Epithelial cell of proximal tubule (primary cell): ENCODE measurements at places on chromosomes 4 and X.
A peak's percentile ranks its signal among the peaks of the same experiment; 100 is the strongest.

- DNase-seq: no peak
Observed at GRCh38 chr4:134117392-134118183, 84.0 kb downstream of the PABPC4L start.

DNA sequence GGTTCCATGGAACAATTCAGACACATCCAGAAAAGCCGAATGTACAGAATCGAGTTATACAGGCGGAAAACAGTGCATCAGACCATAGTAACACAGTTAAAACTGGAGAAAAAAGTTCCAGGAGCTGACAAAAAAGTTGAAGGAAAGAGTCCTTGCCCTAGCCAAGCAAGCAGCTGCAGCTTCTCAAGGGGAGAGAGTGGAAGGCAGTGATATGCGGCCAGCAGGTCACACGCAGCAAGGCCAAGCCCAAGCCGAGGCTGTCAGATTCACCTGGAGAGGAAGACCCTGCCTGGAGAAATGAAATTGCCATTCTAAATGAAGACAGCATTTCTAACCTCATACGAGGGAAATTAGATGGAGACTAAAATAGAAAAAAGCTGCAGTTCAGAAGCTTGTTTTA, 55.8 kb downstream of the RGS12 start:
- no peak for DNase-seq

DNA sequence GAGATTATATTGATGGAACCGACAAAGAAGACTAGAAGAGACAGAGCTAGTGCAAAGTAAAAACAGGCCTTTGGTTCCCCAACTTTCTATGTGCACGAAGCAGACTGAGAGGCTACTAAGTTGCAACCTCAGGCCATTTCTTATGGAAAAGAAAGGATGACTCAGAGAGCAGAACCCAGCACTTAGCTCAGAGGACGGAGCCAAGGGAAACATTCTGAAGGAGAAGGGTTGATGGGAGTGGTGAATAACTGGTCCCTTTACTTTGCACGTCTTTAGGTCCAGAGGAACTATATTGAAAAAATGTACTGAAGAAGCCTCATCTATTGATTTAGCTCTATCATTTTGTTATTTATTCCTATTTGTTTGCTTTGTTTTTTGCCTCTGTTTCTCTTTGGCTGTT, 182.1 kb downstream of the CPE start:
- no peak for DNase-seq

DNA sequence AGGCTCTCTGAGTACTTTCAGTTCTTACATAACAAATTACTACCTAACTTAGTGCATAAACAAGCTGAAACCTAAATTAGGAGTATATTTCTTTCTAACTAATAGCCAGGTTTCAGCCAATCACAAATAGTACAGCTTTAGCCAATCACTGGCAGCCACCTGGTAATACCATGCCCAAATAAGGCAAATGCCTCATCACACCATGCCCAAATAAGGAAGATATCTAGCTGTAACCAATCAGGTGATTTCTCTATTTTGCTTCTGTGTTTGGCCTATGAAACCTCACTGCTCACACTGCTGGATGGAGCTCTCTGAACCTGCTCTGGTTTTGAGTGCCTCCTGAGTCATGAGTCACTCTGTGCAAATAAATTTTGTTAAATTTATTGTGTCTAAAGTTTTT, 113.5 kb downstream of the DDIT4L start:
- DNase-seq: peak; percentile 39

DNA sequence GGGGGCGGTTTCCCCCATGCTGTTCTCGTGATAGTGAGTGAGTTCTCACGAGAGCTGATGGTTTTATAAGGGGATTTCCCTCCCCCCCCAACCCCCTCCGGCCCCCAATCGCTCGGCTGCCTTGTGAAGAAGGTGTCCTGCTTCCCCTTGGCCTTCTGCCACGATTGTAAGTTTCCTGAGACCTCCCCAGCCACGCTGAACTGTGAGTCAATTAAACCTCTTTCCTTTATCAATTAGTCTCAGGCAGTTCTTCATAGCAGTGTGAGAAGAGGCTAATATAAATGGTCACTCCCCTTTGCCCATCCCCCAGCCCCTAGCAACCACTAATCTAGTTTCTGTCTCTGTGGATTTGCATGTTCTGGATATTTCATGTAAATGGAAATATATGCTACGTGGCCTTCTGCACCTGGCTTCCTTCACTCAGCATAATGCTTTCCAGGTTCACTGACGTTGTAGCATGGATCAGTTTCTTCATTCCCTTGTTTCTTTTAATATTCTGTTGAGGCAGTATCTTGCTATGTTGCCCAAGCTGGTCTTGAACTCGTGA, 16.4 kb downstream of the GPR143 start:
- no peak for DNase-seq

- no peak for DNase-seq
Observed at GRCh38 chr4:121126449-121127006, 37.6 kb downstream of the TNIP3 start.

GRCh38 chr4:85929961-85930665, 429.7 kb downstream of the MAPK10 start:
- DNase-seq: no peak

GRCh38 chrX:45851434-45851991, 650.8 kb upstream of the DIPK2B start:
- DNase-seq: no peak

DNA sequence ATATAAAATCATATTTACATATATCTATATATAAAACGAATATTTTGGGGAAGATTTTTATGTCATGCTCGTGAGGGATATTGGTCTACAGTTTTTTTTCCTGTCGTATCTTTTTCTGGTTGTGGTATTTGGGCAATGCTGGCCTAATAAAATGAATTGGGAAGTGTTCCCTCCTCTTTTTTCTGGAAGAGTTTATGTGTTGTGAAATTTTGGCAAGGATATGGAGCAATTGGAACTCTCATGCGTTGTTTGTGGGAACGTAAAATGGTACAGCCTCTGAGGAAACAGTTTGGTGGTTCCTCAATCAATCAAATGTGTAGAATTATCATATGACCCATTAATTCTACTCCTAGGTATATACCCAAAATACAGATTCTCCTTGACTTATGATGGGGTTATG, 69.8 kb downstream of the ZNF182 start:
- no peak for DNase-seq

GRCh38 chr4:181475781-181476507, 767.3 kb upstream of the TENM3 start:
- DNase-seq: no peak

GRCh38 chr4:41752081-41752836, 3.7 kb upstream of the PHOX2B start:
- no peak for DNase-seq

GRCh38 chr4:48405924-48406323, 64.6 kb downstream of the SLAIN2 start:
- no peak for DNase-seq

GRCh38 chrX:123169247-123169901, 14.7 kb upstream of the GRIA3 start:
- peak; percentile 65 for DNase-seq

DNA sequence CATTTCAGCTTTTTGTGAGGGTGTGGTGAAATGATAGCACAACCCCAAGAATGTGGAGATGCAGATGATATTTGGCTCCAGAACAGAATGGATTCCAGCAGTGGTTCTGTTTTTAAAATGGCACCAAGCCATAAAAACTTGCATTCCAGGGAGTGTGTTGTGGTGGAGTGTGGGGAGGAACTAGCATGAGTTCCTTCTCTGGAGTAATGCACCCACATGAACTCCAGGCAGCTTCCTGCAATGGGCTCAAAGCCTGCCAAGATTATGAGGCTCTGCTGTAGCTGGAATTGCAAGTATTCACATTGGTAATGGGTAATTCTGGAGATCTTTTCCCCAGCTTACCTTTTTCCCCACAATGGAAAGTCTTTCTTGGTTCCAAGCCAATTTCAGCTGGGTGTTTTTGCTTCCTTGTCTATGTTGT, 161.4 kb downstream of the RAB28 start:
- no peak for DNase-seq

DNA sequence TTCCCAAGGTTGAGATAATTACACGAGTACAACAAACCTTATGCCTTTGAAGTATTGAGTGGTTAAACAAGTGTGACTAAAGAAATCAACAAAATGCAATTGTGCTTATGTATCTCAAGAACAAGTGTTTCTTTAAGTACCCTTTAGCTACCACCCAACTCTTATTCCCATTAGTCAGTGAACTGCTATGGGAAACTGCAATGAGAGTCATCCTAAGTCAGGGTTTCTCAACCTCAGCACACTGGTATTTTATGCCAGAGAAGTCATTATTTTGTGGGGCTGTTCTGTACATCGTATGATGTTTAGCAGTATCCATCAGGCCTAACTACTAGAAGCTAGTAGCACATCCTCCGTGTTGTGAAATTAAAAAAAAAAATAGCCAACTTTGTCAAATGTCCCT, 549.1 kb upstream of the BOD1L1 start:
- no peak for DNase-seq

DNA sequence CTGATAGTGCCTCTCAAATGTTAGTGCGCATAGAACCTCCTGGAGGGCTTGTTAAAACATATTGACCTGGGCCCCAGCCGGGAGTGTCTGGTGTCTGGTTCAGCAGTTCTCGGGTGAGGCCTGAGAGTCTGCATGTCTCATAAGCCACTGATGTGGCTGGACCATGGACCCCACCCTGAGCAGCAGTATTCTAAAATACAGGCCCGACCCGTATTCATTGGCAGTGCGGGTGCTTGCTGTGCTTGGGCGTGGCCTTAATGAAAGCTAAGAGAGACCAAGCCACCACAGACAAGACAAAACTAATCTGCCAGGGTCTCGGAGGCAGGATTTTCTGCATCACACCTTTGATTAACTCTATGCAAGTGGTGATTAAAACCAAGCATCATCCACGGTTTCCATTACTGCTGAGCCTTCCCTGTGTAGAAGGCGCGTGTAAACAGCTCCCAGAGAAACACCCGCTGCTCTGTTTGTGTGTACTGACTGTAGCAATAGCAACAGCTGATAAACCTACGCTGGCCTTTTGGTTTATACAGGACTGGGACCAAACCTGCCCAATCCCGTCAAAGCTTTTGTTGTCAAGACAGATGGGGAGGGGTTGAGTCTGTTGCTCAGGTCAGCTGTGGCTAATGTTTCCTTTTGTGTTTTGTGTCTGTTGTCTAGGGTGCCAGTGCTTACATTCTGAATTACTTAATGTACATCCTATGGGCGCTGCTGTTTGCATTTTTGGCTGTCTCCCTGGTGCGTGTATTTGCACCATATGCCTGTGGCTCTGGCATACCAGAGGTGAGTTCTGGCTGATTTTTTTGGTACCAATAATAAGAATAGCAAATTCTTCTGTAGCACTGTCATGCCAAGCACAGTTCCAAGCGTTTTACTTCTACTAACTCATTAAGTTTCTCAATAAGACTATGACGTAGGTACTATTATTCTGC, 40.8 kb downstream of the CLCN4 start:
- no peak for DNase-seq

DNA sequence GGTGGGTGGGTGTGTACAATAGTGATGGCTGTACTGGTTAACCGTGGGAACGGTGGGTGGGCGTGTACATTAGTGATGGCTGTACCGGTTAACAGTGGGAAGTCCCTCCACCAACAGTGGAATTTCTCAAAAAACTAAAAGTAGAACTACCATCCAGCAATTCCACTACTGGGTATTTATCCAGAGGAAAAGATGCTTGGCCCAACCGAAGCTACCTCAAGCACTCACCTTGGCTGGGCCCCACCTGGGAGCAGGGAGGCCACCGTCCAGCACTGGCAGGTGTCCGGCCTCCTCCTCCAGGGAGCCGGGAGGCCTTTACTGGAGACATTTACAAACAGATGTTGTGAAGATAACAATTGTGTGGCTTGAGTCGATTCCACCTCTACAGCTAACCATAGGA, 6.0 kb upstream of the MAEA start:
- no peak for DNase-seq

GRCh38 chr4:65791812-65792308, 121.6 kb upstream of the EPHA5 start:
- DNase-seq: no peak

GRCh38 chrX:47704736-47705135, 45.8 kb upstream of the UXT start:
- no peak for DNase-seq

- DNase-seq: no peak
Observed at GRCh38 chr4:119825696-119826095, 197.1 kb upstream of the PDE5A start.

DNA sequence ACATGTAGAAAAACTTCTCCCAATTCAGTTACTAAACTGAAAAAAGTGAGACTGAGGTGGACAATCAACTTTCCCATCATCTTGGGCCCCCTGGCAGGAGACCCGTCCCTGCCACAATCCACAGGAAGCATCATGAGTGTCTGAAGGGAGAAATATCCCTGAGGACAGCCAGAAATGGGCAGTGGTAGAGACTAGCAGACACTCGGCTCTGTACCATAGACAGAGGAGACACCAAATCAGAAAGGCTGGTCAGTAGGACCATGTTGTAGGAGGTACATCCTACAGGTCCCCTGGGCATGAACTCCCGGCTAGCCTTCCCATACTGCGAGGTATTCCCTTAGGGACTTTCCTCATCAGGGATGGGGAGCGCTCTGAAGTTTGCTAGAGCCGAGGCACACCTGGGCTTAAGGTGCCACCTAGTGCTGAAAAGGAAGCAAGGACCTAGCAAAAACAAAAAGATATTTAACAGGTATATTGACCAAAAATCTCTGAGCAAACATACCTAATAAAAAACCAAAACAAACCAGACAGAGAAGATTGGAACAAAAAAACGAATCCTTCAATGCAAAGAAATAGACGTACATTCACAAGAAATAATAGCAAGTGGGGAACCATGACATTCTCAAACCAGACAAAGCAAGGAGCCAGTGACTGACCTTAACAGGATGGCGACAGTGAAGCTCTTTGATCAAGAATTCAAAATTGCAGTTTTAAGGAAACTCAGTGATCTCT, 55.6 kb downstream of the HAUS3 start:
- DNase-seq: no peak

GRCh38 chr4:74555231-74555630, 110.3 kb downstream of the AREG start:
- peak; percentile 79 for DNase-seq

GRCh38 chrX:19544693-19545305, 29.5 kb upstream of the MAP3K15 start:
- DNase-seq: peak; percentile 6

GRCh38 chrX:106484233-106484632, 127.5 kb upstream of the RADX start:
- DNase-seq: no peak

- no peak for DNase-seq
Observed at GRCh38 chrX:47563801-47564315, 2.9 kb downstream of the ARAF start.

DNA sequence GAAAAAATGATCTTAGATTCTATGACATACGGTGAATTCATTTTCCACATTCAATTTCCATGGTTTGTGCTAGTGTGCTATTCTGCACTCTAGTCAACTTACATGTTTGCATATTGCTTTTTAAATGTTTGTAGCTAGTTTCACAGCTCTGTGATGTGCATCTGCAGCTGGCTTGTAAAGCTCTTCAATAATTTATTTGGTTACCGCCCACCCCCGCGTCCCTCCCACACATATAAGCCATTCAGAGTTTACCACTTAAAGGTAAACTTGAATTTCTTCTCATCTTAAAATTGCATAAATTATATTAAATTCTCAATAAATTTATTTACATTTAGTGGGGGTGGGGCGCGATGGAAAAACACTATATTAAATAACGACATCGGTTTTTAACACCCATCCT, 291 bp upstream of the NBDY start:
- no peak for DNase-seq
